Activated T-helper 2 cell treated with anti-CD3 and anti-CD28 coated beads, Interferon-gamma antibody, Interleukin-2, Interleukin-4, amounts not matched to agents 10 μg/mL and 5 μg/mL and 100 μg/mL, durations not matched to agents 14 hours and 24 hours and 36 hours (primary cell): ENCODE measurements at places on chromosomes 16 and 17.

GRCh38 chr16:1580956-1581355, 30.9 kb downstream of the IFT140 start:
- no peak for DNase-seq

- no peak for DNase-seq
Observed at GRCh38 chr16:56125922-56126321, 65.4 kb upstream of the GNAO1 start.

DNA sequence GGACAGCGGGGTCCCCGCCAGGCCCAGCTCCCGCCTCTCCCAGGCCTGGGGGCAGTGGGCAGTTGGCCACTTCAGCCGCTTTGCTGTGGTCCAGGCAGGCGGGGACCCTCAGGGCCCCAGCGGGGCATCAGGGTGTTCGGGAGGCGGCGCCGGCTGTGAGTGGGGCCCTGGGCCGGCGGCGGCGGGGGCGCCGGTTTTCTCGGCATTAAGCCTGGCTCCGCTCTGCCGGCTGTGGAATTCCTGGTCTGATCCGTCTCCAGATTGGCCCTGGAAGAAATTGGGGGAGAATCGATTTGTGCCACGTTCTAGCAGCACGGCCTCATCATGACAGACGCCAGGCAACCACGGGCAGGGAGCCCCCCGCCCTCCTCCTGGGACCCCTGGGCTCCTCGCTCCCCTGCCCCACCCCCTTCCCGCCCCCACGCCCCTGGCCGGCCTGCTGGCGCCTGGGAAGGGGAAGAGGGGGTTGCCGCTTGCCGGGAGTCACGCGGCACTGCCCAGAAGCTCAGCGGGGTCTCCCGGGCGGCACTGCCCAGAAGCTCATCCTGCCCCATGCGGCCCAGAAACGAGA, 28.6 kb upstream of the SSTR5 start:
- no peak for DNase-seq

- DNase-seq = no peak
Observed at GRCh38 chr17:6243186-6243585, 173.0 kb downstream of the WSCD1 start.

GRCh38 chr17:69223809-69224208, 4.8 kb downstream of the ABCA10 start:
- no peak for DNase-seq

DNA sequence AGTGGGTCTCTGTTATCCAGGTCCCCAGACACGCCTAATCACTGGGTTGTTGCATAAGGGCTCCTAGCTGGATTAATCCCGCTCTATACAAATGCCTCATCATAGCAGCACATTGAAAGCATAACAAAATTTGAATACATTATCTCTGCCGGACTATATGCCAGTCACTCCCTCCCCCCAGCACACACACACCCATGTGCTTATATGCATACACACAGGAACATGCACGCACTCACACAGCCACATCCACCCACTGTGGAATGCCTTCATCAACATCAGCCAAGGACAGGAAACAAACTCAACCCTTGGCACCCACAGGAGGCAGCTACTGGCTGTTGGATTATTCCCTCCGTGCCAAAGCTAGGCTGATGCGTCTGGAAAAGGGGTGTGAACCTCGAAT, 3.5 kb upstream of the CDH13 start:
- DNase-seq = no peak

- no peak for DNase-seq
Observed at GRCh38 chr17:32161506-32162365, 19.4 kb downstream of the RHOT1 start.

- no peak for DNase-seq
Observed at GRCh38 chr17:64739316-64740058, 77.4 kb upstream of the SMURF2 start.

- DNase-seq = no peak
Observed at GRCh38 chr17:1289695-1290094, 10.2 kb downstream of the TRARG1 start.

GRCh38 chr16:50038286-50038685, 13.3 kb downstream of the CNEP1R1 start:
- no peak for DNase-seq

DNA sequence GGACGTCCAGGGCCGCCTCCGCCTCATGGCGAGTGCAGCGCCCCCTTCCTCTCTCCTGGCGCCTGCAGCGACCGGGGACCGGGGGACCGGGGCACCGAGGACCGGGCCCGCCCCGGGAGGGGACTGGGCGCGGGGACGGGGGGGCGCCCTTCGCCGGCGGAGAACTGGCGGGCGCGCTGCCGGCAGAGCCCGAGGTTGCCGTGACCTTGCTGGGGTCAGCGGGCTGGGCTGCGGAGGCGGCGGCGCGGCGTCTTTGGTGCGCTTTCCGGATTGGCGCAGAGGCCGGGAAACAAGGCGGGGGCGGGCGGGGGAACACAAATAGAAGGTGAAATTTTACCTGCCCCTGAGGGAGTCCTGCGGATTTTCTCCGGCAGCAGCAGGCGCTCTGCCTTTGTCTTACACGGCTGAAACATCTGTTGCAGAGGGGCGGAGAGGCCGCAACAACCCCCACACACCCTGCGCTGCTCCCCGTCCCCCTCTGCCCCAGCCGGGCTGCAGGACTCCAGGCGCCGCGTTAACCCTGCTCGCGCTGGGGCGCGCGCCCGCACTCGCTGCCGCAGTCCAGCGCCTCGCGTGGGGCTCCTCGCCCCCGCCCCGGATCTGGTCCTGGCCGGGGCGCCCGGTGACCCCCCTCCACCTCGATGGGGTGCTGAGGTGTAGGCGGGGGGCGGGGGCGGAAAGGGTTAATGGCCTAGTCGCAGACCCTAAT, 53.5 kb downstream of the SREBF1 start:
- peak; percentile 53 for DNase-seq

DNA sequence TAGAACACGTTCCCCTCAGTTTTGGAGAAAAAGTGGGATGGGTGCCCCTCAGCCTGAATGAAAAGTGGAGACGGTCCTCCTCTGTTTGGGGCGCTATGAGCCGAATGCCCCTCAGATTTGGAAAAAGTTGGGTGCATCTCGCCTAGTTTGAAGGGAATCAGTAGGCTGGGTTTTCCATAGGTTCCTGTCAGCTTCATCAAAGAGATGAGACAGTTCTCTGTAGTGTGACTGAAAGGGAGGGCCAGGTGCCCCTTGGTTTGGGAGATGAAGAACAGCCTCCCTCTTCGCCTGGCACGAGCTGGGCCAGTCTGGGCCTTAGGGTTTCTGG, 742 bp upstream of the SLC9A5 start:
- DNase-seq = no peak

GRCh38 chr16:8740775-8741355, 56.6 kb downstream of the TMEM186 start:
- no peak for DNase-seq

- DNase-seq = no peak
Observed at GRCh38 chr16:58507195-58507962, 7.4 kb downstream of the NDRG4 start.

DNA sequence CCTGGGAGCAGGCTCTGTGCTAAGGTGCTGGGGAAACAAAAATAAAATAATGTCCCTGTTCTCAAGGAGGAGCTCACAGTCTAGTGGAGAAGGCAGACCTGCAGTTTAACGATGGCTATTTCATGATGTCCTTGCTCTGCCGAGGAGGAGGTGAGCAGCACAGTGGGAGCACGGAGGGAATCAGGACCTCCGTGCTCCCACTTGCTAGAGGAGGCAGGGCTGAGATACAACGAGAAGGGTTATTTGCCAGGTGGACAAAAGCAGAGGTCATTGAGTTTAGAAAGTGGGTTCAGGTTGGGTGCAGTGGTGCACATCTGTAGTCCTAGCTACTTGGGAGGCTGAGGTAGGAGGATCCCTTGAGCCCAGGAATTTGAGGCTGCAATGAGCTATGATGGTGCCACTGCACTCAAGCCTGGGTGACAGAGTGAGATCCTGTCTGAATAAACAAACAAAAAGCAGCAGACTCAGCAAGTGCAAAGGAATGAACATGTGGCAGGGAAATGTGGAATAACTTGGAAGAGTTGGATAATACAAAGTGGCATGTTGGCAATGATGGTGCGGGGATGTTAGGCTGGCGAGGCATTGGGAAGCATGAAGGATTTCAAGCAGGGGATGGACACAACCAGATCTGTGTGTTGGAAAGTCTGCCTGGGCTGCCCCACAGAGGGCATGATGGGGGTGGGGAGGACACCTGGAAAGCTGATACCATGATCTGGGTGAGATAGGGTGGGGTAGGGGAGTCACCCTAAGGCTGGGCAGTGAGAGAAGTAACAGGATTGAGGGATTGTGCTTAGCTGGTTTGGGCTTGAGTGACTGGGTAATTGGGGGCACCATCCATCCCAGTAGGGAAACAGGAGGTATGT, 12.8 kb upstream of the TNS4 start:
- DNase-seq = no peak

DNA sequence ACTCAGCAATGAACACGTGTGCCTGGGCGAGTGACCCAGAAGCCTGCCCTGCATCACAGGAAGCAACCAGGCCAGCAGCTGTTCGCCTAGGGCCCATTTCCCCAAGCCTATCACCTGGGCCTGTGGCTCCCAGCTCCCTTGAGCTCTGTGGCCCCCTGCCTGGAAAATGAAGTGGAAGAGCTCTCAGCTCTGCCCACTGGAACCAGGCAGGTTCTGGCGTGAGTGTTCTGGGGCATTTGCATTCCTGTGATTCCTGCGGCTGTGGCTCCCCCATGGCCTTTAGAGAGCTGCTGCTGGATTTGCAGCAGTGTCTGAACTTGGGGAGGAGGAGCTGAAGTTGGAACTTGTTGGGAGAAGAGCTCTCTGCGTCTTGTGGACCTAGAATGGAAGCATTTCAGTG, 22.8 kb downstream of the PGS1 start:
- no peak for DNase-seq

DNA sequence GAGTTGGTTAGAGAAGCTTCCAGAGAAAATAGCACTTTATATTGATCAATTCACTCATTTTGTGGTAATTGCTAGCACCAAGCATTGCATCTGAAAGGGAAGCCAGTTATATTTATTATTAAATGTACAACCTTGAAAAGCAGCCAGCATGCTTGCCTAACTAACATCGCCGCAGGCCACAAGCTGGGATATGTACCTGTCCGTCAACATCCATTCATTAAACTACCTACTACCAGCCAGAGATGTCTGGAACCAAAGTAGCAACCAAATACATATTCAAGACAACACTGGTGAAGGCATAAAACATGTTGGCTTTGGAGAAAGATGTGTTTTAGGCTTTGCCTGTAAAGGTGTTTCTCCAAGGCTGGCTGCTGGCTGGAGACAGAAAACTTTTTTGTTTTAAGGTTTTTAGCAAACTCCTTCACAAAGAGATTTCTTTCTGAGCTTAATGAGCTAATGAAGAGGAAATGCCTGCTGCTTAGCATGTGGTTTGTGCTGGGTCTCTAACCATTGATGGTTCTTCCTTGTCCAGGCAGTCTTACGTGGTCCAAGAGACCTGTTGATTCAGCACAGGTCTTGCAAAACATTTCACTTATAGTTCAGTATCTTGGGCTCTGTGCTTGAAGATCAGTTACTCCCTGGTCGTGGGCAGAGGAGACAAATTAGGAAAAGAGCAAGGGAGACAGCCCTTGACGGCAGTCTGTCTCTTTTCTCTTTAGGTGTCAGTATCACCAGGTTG, 3.1 kb downstream of the ITPRIPL2 start:
- no peak for DNase-seq

DNA sequence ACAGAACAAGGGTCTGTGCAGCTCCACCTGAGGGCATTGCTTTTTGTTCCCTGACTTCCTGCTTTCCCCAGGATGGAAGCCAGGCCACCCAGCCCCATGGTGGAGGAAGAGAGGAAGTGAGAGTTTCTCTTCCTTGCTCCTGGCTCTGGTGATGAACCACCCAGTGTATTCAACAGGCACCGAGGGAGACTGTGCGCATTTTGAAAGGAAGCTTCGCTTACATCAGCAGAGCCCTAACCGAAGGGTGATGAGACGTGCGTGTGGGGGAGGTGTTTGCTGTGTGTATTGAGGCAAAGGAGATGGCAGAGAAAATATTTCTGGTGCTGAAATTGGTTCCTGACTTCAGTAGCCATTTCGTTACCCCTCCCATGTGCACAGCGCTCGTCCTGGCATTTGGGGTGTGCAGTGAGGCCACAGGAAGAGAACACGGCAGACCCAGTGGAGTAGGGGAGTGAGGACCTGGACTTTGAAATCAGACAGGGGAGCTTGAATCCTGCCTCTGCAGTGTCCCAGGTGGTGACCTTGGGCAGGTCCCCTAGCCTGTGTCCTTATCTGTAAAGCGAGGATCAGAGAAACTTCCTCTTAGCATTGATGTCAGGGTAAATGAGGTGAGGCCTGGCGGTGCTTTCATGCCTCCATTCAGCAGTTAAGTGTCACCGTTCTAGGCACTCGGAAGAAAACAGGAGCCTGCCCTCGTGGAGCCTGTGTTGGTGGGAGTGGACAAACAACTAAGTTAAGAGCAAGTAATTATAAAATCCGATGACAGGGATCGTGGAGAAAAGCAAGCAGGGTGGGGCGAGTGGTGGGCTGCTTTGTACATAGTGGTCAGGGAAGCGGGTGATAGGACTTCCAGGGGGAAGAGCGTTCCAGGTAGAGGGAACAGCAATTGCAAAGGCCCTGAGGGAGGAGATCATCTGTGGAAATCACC, 7.4 kb downstream of the CMIP start:
- DNase-seq = peak; percentile 35

DNA sequence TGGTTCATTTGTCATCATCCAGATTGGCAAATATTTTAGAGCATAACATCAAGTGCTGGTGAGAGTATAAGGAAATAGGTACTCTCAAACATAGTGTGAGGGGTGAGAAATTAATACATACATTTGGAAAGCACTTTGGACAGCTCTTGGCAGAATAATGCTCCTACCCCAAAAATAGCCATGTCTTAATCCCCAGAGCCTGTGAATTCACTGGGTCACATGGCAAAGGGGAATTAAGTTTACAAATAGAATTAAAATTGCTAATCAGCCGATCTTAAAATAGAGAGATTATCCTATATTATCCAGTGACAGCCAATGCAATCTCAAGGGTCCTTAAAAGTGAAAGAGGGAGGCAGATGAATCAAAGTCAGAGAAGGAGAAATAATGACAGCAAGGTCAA, 38.8 kb upstream of the ANKFN1 start:
- DNase-seq = no peak

GRCh38 chr17:67227488-67227887, 17.5 kb downstream of the HELZ start:
- no peak for DNase-seq

- no peak for DNase-seq
Observed at GRCh38 chr17:44079877-44080821, 9.6 kb downstream of the G6PC3 start.

DNA sequence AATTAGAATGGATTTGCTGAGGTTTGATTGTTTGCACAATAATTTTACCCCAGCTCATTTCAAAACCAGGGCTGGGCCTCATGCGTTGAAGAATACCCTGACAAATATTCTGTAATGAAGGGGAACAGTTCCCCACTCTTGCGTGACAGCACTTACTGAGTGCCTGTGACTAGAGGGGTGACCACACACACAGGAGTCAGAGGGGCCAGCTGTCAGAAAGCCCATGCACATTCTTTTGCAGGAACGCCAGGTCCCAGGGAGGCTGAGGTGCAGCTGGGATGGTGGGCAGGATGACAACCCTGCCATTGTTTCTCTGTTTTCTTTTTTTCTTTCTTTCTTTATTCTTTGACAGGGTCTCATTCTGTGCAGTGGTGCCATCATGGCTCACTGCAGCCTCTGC, 44.6 kb downstream of the SMPD3 start:
- DNase-seq = no peak

GRCh38 chr17:21194226-21194625, 19.7 kb downstream of the TMEM11 start:
- no peak for DNase-seq

- no peak for DNase-seq
Observed at GRCh38 chr16:83027973-83028372, 401.2 kb downstream of the CDH13 start.

- no peak for DNase-seq
Observed at GRCh38 chr16:51967646-51968045, 579.3 kb downstream of the TOX3 start.
